ENCODE measurements at places on chromosomes 1 and 21.

- DNase-seq, result no peak
Observed at GRCh38 chr1:37487619-37487984, 13.2 kb downstream of the ZC3H12A start.

DNA sequence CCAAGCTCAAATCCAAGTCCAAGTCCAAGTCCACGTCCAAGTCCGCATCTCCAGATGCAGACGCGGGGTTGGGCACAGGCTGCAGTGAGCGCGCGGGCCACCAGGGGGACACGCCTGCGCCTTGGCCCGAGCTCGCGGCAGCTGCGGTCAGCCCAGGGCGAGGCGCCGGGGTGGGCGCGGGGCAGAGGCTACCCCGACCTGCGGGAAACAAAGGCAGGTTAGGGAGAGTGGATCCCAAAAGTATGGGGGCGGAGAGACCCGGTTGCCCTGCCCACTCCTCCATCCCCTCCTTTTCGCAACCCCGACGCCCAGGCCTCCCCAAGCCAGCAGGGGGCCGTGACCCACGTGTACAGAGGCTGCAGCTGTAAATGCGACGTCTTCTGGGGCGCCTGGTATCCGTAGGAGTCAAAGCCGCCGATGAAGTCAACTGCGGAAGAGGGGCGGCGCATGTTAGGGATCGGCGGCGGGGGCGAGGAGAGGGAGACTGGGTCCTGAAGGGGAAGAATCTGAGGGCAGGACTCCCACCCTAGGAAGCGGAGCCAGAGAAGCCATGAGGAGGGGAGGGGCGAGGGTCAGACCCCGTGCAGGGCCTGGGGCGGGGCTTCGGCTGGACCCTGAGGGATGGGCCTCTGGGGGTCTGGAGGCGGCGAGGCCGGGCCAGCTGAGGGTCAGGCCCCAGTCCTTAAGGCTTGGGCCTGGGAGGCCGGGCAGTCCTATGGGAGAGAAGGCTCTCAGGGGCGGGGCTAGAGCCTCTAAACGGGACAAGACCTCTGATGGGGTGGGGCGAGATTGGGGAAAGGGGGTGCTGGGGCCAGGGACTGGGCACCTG, 58.0 kb downstream of the NKAIN1 start:
- no peak for DNase-seq

GRCh38 chr1:109275706-109276345, 7.1 kb downstream of the PSRC1 start:
- no peak for DNase-seq

DNA sequence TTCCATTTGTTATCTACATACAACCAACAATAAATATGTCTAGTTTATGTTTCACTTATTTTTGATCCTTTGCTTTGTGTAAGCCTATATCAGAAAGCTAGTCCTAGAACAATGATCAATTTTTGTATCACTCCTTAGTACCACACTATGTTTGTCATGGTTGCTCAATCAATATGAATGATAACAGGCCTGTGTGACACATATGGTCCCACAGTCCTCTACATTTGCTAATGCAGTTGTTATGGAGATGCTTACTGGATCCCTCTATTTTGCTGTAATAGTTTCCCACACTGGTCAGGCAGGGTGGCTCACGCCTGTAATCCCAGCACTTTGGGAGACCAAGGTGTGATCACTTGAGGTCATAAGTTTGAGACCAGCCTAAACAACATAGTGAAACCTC, 59.1 kb downstream of the ERO1B start:
- no peak for DNase-seq

DNA sequence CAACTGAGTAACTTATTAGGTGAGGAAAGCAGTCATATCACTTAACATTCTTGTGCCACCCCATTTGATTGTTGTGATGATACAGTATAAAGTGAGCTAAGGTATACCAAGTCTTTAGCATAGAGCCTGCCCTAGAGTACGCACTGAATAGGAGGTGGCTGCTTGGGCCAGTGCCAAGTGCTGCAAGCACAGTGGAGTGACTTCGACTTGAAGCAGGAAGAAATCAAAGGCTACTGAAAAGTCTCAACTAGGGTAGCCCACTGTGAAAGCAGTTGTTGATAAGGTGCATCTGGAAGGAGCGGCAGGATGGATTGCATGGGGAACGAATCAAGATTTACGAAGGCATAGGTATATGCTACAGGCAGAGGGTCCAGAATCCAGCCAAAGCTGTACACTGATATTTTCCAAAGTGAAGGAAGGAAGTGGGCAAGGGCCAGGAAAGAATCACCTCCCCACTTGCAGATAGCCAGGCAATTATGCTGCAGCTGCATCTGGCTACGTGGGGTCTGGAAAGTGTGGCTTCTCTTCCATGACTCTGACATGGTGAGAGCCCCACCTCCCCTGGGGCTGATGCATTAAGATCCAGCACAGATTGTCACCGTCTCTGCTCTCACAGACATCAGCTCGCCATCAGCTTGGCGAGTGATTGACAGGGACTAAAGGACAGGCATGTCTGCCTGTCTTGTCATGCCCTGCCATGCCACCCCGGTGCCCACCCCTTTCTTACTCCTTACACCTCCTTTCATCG, 287.0 kb upstream of the PLXNA2 start:
- no peak for DNase-seq

- no peak for DNase-seq
Observed at GRCh38 chr1:24659166-24659904, 16.2 kb downstream of the SRRM1 start.

GRCh38 chr1:227558732-227559262, 4.6 kb upstream of the ZNF678 start:
- DNase-seq, result no peak

DNA sequence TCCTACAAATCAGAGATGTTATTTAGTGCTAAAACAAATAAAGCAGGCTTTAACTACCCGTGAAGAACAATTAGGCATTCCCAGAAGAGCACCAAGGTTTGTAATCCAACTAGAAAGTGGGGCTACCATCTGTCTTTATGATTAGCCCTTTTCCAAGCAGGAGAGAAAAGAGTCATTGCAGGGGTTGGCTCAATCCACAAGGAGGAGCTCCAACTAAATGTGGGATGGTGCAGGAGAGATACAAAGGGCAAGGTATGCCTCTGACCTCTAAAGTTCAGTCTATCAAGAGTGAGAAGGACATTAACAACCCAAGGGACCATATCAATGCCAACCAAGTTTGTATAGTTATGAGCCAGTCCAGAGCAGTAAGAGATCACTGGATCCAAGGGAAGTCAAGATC, 382.7 kb upstream of the DUSP10 start:
- no peak for DNase-seq

DNA sequence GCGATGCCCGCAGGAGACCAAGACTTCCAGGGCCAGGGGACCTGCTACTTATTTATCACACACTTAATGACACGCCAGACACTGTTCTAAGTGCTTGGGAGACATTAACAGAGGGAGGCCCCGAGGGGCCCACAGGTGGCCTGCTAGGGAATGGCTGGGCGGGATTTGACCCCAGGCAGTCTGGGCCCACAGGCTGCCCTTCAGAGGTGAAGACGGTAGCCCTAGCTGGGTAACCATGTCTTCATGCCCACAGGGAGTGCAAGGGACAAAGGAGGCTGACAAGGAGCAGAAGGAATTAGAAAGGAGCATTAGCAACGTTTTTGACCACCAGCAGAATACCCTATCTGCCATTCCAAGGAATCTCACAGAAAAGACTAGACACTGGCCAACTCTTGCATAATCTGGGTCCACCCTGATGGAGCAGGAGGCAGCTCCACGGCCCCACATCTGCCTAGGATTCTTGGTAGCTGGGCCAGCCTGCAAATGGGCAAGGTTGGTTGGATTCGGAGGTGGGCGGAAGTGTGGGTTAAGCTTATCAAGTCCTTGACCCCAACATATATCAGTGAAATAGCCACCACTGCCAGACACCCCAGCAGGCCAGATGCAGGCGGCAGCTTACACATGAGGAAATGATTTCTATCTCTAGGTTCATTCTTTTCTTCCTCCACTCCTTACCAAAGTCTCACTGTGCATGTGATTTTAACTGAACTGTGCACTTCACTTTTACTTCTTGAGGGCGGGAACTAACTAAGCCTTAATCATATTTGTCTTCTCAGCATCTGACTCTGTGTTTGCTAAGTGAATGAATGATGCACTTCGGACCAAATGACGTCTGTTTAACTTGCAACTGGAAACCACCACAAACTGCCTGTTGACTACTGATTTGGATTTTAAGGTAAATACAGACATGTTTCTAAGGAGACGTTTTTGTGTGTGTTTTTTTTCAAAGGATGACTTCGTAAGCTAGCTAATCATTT, 3.4 kb upstream of the ETS2 start:
- no peak for DNase-seq

GRCh38 chr1:24299901-24300300, 19.3 kb upstream of the GRHL3 start:
- no peak for DNase-seq

DNA sequence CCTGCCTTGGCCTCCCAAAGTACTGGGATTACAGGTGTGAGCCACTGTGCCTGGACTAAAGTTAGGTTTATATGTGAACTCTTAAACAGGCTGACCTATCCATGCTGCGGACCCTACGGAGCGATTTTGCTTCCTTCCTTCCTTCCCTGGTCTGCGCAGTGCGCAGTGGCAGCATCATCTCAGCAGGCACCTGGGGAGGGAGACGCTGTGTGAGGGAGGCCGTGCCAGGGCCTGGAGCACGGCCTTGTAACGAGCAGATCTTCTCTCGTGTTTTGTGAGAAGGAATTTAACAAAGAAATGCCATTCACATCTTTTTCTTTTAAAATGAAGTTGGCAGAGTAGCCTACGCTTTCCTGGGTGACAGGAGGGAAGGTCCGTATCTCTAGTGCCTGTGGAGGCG, 45.8 kb downstream of the PKNOX1 start:
- no peak for DNase-seq

DNA sequence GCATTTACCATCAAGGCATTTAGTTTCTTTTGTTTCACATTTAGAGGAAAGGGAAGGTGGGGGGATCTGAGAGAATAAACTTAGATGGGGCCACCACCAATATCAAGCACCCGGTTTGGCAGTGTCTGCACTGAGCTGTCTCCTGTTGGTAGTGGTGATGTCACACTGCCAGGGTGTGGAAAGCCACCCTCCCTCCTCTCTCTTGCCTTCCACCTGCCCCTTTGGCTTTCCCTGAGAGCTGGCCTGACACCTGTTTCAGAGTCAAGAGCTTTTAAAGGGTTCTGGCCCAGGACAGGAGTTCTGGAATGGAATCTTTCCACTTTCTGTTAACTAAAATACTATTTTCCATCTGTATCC, 13.4 kb downstream of the ATF3 start:
- DNase-seq, result no peak

- DNase-seq, result no peak
Observed at GRCh38 chr21:15054089-15054488, 10.7 kb downstream of the NRIP1 start.

DNA sequence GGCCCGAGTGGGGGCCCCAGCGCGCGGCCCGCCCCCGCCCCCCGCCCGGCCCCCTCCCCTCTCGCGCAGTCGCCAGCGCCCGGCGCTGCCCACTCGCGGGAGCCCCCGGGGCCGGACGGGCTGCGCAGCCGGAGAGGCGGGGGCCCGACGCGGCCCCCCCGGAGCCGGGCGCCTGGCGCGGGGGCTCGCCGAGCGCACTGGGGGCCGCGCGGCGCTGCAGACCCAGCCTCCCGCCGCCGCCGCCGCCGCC, 146 bp upstream of the ZNF362 start:
- DNase-seq, result no peak

- DNase-seq, result no peak
Observed at GRCh38 chr21:44552136-44552535, 831 bp upstream of the KRTAP10-2 start.

DNA sequence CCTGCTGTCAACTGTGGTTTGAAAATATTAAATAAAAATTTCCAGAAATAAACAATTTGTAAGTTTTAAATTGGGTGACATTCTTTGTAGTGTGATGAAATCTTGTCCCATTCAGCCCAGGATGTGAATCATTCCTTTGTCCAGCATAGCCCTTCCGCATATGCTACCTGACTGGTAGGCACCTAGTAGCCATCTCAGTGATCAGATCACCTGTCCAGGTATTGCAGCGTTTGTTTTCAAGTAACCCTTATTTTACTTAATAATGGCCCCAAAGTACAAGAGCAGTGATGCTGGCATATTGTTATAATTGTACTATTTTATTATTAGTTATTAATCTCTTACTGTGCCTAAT, 351.6 kb upstream of the B3GALT2 start:
- DNase-seq, result no peak

DNA sequence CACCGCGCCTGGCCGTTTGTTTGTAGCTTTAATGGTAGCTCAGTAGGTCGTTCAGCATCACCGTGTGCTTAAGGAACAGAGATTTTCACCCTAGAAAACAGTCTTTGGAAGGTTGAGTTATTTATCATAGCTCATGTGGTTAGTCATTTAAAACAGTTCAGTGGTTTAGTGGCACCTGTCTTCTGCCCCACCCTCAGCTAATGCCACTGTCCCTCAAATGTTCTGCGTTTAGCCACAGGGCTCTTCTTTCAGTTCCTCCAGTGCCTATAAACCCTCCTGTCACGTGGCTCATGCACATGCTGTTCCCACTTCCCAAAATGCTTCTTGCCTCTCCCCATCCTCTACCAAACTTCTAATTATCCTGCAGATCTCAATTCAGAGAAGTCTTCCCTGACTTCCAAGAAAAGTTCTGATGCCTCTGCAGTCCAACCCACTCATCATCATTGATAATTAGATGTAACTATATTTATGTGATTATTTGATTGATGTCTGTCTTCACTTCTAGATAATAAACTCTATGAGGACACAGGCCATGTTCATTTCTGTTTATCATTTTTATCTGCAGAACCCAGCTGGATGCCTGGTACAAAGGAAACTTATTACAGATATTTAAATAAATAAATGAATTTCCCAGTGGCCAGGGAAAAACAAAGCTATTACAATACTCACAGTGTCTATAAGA, 14.4 kb upstream of the DIPK1A start:
- DNase-seq, result no peak

GRCh38 chr21:39014747-39015146, 168.5 kb downstream of the PSMG1 start:
- no peak for DNase-seq

- no peak for DNase-seq
Observed at GRCh38 chr1:182428043-182428442, 21.9 kb upstream of the RGSL1 start.

- DNase-seq, result no peak
Observed at GRCh38 chr1:110593902-110594301, 12.3 kb downstream of the KCNA2 start.

GRCh38 chr1:168509210-168509609, 34.6 kb downstream of the XCL2 start:
- no peak for DNase-seq

DNA sequence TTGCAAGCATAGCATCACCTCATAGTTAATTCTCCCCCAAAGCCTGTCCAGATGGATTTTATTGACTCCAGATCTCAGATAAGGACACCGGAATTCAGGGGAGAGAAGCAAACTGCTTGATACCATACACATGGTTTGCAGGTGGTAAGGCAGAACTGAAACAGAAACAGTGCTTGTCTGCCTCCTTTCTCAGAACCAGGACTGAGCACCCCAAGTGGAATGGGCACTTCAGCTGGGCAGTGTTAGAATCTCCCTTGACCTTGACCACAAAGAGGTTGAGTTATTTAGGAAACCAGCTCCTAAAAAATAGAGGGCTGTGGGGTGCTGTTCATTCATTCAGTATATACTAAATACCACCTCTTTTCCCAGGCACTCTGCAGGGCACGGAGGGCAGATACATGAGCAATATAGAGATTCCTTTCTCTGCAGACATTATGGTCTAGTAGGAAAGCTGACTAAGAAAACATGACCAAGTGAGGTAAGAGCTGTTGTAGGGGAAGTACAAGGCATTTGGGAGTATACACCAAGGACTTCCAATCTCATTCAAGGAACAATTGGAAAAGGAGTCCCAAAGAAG, 185.2 kb downstream of the C1orf94 start:
- no peak for DNase-seq

GRCh38 chr21:24367936-24368335, 1239.3 kb downstream of the MRPL39 start:
- DNase-seq, result no peak

Measured in activated CD8-positive, alpha-beta memory T cell treated with anti-CD3 and anti-CD28 coated beads for 4 hours (primary cell).